ENCODE measurements at places on chromosomes 2 and 18.

DNA sequence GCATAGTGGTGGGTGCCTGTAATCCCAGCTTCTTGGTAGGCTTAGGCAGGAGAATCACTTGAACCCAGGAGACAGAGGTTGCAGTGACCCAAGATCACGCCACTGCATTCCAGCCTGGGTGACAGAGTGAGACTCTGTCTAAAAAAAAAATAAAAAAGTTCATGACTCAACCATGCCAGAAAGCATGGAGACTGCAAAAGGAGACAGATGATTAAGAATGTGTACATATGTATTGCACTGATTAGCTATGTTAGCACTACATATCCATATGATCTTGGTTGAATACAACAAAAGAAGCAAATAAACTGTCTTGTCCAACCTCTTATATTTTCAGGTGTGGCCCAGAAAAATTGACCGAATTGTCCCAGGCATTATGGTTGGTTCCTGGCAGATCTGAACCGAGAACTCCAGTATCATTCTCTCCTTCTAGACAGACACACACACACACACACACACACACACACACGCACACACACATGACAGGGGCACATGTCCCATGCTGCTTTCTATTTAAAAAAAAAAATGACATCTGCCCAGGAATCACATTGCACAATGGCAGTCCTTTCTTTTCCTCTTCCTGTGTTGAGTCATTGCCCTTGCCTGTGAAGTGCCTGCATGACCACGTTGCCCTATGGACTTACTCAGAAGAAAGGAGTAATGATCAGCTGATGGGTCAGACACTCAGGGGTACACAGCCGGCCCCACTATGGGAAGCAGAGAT lies 65.6 kb downstream of the MYCN start:
- no peak for DNase-seq

- no peak for DNase-seq
These were observed 672 bp downstream of the ATP6V1B1 start for GRCh38 chr2:70936165-70936978.

- DNase-seq = no peak
These were observed 35.7 kb upstream of the CABLES1 start for GRCh38 chr18:23099621-23100020.

DNA sequence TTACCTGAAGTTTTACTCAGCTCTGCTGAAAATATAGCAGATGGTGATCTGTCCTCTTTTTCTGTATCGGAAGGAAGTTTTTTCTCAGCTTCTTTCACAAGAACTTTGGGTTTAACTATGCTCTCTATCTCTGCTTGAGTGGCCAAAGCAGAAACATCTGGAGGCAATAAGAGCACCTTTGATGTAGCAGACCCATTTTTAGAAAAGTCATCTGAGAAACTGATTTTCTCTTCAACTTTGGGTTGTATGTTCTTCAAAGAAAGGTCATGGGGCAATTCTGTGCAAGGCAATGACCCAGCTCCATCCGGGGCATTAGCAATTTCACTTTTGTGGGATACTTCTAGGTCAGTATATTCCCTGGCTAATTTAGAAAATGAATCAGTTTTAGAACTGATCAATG lies 25.2 kb downstream of the RTN4 start:
- DNase-seq = no peak

GRCh38 chr2:165572151-165572550 lies 102.7 kb downstream of the CSRNP3 start:
- no peak for DNase-seq

DNA sequence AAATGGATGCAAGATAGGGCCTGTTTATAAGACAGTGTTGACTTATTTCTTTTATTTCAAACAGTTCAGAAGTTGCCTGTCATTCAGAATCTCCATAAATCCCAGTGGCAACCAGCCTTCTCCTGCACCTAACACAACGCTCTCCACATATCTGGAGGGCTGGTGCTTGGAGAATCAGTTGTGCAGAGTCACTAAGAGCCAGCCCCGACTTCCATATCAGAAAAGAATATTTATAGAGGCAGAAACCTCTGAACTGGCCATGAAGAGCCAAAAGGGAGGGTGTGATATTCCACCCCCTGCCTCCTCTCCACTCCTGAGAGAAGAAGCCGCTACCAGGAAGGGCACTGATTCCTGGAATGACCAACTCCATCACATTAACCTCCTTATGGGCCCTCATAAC lies 34.0 kb upstream of the B4GALT6 start:
- DNase-seq = no peak

DNA sequence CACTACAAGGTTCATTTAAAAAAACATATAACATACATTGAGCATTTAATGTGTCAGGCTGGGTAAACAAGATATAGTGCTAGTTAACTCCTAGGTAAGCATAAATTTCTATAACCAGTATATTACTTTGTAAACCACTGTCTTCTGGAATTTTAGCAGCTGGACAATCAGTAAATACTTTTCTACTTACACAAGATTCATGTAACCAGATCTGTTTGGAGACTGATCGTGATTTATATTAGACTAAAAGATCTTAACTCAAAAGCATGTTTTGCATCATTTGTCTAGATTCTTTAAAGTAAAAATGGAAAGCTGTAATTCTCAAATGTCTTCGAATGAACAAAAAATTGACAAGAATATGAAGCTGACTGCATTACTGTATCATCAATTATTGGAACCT lies 941 bp upstream of the SGO2 start:
- no peak for DNase-seq

DNA sequence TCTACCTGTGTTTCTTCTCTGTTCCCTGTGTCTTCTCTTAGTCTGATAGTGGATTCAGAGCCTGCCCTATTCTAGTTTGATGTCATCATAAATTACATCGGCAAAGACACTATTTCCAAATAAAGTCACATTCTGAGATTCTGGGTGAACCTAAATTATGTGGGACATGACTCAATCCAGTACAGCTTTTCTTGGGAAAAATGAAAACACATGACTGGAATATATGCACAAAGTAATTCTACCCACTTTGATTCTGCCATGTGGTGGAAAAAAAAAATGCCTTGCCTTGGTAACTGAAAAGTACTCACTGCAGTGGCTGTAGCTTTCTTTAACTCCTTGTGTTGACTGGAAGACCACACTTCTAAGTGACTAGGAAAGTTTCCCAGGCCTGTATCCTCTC lies 73.7 kb downstream of the LRATD1 start:
- no peak for DNase-seq

DNA sequence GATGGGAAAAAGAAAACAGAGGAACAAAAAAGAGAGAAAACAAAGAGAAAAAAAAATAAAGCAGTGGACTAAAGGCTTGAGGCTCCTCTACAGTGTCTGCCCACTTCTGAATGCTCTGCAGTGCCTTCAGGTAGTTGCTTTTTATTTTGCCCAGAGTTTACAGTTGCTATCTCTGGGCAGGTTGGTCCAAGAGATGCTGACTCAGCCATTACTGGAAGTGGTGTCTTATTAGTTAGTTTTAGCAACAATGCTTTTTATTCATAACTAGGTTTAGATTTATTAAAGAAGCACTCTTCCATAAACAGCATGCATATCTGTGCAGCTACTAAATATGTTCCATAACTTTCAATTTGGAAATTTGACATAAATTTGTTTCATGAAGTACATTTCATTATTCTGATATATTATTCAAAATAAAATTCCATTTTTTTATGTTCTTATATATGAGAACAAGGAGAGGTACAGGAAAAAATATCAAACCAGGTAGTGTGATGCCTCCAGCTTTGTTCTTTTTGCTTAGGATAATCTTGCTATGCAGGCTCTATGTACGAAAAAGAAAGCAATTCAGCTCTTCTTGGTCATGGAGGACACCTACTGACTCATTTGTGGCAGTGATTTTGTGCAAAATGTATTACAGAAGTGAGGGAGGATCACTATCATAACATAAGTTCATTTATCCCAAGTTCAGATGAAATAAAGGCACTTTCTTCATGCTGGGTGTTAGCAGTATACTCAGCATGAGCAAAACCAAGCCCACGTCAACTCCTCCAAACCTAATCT lies 69.5 kb downstream of the RPIA start:
- DNase-seq = no peak

DNA sequence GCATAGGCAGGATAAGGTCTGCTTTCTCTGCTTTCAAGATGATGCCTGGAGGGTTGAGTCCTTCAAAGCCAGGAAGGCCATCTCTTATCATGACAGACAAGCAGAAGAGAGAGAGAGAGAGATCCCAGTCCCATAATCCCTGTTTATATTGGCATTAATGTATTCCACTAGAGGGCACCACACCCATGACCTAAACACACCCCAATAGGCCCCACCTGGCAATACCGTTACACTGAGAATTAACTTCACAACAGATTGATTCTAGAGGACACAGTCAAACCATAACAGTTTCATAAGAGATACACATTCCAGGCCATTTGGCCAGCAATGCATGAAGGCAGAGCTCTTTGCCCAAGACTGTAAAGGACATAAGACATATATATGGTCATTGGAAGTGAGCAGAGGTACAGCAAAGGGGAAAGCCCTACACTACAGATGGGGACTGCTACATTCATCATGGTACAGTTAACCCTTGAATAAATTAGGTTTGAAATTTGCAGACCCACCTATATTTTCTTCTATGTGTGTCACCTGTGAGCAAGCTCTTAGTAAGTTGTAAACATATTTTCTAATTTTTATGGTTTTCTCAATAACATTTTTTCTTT lies 1516.1 kb downstream of the RPIA start:
- no peak for DNase-seq

- DNase-seq = no peak
These were observed 372.4 kb downstream of the ALK start for GRCh38 chr2:29549069-29549380.

GRCh38 chr2:112092286-112093041 lies 37.4 kb downstream of the TMEM87B start:
- no peak for DNase-seq

DNA sequence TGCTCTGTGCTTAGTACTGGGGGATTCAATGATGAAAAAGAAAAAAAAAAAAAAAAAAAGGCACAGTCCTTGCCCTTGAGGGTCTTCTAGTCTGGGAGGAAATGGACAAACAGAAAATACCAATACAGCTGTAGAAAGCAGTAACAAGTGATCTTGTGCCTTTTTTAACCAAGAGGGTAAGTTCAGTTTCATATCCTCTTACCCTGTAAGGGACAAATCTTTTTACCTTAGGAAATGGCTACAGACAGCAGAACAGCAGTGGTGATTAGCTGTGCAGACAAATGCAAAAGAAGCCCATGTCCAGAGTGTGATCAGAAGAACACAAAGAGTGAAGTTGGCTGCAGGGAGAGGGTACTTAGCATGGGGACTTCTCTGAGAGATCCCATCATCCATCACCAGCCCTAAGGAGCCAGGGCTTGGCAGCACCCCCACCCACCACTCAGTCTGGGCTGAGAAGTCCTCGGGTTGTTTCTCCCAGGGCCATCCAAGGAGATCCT lies 102.9 kb downstream of the ALPK2 start:
- DNase-seq = no peak

DNA sequence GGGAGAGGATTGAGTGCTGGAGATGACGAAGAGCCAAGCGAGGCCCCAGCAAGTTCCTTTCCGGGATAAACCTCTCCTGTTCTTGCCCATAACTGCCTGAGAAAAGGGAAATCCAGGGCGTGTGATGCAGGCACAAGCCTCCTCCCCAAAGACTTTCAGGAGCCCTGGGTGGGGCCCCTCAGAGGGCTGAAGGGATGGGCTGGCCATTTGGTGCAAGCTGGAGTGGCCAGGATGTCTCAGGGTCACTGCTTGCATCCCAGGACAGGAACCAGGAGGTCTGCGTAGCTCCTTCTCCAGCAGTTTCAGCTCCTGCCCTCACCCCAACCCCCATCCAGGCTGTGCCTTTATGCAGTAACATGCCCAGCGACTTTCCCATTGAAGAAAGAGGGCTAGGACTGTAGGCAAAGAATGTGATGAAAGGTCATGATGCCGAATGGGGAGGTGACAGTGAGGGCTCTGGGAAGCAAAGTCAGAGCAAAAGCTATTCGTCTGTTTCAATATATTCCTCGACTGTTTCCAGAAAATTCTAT lies 80.2 kb downstream of the PXDN start:
- DNase-seq = no peak

GRCh38 chr2:219344751-219345430 lies 12.3 kb upstream of the RESP18 start:
- no peak for DNase-seq

DNA sequence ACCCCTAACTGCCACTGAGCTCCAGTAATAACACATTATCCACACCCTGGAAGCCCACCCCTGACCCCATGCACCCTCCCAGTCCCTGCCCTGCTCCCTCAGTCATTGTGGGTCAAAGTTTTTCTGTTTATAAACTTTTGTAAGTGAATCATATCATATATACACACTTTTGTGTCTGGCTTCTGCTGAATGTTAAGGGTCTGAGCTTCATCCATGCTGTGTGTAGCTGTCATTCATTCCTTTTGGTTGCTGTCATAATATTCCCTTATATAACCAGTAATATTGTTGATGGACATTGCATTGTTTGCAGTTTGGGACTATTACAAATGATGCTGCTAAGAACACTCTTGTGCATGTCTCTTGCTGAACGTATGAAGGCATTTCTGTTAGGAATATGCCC lies 14.5 kb downstream of the CNNM4 start:
- DNase-seq = no peak

DNA sequence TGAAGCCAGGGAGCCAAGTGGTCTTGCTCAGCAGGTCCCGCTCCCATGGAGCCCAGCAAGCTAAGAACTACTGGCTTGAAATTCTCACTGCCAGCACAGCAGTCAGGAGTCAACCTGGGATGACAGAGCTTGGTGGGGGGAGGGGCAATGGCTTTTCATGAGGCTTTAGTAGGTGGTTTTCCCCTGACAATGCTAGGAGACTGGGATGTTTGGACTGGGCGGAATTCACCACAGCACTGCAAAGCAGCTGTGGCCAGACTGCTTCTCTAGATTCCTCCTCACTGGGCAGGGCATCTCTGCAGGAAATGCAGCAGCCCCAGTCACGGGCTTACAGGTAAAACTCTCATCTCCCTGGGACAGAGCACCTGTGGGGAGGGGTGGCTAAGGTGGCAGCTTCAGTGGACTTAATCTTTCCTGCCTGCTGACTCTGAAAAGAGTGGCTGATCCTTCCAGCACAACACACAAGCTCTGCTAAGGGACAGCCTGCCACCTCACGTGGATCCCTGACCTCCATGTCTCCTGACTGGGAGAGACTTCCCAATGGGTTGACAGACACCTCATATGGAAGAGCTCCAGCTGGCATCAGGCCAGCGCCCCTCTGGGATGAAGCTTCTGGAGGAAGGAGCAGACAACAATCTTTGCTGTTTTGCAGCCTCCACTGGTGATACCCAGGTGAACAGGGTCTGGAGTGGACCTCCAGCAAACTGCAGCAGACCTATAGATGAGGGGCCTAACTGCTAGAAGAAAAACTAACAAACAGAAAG lies 349.7 kb upstream of the ST6GAL2 start:
- DNase-seq = no peak

GRCh38 chr2:181393472-181393871 lies 63.7 kb upstream of the ITGA4 start:
- no peak for DNase-seq

DNA sequence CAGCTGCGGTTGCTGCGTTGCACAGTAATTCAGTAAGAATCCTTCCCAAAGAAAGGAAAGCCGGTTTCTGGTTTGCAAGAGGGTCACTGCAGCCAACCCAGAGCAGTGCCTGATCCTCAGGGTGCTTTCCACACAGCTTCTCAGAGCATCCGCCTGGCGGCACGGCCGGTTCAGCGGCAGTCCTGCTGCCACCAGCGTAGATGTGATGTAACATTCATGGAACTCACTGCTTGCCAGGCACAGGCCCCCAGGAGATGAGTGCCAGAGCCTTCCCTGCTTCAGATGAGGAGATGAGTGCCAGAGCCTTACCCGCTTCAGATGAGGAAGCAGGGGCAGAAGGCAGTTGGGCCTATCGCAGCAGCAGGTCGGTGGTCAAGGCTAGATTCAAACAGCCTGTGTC lies 230.2 kb downstream of the GBX2 start:
- DNase-seq = no peak

Measured in stimulated activated CD8-positive, alpha-beta memory T cell treated with anti-CD3 and anti-CD28 coated beads, Interleukin-2, amount 100 ng/mL, for 1 hour (primary cell).